ENCODE measurements at places on chromosomes 7 and 10.

- no peak for DNase-seq
Measured at GRCh38 chr10:97827702-97828291, 21.8 kb upstream of the GOLGA7B start.

- no peak for DNase-seq
Measured at GRCh38 chr10:129440247-129440646, 26.8 kb upstream of the MGMT start.

DNA sequence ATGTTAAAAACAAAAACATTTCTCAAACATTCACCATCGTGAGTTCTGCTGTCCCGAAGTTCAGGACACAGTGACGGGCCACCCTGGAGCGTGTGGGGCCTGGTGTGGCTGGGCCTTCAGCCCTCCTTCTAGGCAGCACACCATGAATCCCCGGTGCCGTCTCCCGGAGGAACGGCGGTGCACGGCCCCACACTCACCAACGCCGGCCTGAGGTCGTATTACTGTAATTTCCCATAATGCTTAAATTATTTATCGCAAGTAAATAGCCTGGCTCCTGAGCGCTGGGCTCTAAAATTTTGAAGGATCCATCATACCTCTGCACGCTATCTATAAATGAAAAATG, 1.4 kb downstream of the STK32C start:
- no peak for DNase-seq

DNA sequence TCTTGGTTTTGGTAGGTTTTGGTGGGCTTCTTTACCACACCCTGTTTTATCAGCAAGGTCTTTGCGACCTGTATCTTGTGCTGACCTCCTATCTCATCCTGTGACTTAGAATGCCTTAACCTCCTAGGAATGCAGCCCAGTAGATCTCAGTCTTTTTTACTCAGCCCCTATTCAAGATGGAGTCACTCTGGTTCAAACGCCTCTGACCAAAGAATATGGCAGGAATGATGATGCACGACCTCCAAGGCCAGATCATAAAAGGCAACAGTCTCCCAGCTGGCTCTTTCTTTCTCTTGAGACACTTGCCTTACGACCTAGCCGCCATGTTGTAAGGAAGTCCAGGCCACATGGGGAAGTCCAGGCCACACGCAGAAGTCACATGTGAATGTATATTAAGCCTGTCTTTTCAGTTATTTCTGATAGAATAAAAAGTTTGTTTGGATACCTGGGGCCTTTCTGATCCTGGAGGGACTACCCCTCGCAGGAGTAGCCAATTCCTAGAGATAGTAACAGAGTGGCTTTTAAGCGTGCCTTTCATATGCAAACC, 10.5 kb upstream of the RADIL start:
- no peak for DNase-seq

DNA sequence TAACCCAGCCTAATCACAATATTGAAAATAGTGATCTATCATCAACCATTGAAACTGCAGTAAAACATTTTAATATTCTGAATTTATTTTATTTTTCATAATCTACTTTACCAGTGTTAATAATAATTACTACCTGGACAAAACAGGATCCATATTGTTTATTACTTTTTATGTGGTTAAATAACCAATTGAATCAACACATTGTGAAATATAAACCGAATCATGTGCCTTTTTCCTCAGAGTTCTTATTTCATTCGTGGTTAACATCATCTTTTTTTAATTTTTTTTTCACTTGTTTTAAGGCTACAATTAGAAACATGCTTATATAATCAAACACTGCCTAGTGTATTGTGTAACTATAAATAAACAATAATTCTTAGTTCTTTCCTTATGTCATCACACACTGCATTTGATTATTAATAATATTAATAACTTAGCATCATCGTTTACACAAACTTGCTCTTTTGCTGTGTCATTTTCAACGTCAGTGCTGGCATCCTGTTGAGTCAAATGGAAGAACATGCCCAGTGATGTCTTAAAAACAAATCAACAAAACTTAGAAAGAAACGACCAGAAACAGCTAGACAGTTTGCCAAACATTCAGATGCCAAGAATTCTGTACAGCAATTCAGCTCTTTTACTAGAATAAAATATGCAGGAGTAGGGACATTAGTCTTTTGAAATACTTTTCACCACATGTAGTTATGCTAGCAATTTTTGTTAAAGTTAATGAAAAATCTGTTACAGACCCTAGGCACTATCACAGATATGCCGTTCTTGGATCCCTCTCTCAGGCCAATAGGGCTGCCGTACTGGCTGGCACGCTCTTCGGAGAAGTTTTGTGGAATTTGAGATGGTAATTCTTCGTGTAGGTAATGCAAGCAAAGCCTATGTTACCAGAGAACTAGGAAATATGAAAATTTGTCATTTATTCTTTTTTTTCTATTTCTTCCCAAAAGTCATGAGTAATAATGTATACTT, 330.4 kb upstream of the SEMA3A start:
- DNase-seq: no peak

DNA sequence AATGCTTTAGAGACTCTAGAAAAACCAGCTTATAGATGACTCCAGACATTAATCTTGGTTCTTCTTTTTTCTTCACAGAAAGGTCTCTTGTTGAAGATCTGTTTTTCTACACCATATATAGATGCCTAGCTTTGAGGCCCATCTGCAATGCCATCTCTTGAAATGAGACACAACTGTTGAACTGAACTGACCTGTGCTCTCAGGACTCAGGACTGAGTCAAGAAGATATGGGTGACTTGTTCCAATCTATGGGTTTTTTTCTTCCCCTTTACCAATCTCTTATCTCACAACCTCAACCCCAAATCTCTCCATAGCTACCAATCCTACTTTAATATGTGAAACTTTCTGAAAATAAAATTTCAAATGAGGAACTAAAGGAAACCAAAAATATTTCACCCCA, 194.7 kb downstream of the SNX13 start:
- DNase-seq: no peak

DNA sequence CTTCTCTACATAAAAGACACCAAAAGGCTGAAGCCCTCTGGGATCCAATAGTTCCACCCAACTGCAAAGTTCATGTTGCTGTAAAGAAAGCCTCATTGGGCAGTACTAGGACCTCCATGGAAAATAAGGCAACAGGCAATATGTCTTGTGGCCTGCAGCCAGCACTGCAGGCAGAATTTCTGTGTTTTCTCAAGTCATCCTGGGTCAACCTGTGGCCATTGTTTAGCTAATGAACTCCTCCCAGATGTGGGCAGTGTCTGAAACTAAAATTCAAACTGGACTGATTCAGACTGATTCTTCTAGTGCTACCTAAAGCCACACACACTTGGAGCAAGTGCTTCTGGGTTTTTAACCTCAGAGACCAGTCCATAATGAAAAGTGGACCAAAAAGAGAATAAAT, 141.5 kb downstream of the PPP1R17 start:
- DNase-seq: no peak

GRCh38 chr10:88530093-88530492, 53.0 kb downstream of the RNLS start:
- no peak for DNase-seq

DNA sequence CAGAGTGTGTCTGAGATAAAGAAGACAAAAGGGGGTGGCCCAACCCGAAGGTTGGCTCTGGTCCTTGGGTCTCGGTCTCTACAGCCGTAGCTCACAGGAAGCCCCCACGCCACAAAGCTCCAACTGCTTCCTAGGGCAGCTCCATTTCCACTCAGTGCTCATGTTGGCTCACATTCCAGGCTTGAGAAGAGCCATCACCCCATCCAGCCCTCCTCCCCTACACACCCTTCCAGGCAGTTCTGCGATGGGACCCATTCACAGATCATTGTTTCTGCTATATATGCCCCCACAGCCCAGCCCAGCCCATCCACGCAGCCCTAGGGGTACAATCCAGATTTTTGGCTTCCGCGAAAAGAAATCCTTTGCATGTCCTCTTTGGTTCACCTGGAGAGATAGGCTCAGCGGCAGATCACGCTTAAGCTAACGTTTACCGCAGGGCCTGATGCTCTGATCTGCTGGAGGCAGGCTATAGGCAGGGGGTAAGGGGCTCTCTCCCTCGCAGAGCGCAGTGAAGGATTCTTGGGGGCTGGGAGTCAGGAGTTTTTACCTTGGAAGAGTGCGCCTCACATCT, 6.2 kb upstream of the HOXA11 start:
- DNase-seq: no peak

- DNase-seq: no peak
Measured at GRCh38 chr10:12512332-12513002, 163.1 kb downstream of the CAMK1D start.

Data from GM12878 (cell line).